ENCODE measurements at places on chromosomes 16 and 17. TPM values are rescaled to one million over a fixed set of nuclear protein-coding genes. Genes with fewer than 3 reads are reported as not detected.

The MT3 gene
- total RNA-seq: not detected

The STH gene
- total RNA-seq: not detected

The TCAP gene
- total RNA-seq: 0.73 TPM

The HS3ST4 gene
- total RNA-seq: not detected

The NOXO1 gene
- total RNA-seq: 0.43 TPM

The NTN3 gene
- 5.1 TPM for total RNA-seq

The KIFC3 gene
- total RNA-seq: 11.4 TPM

The C17orf100 gene
- total RNA-seq: 1.9 TPM

The NLRP1 gene
- 20.4 TPM for total RNA-seq

The MEIOC gene
- total RNA-seq: not detected

The ACSM5 gene
- total RNA-seq: not detected

The SYT17 gene
- total RNA-seq: 10.6 TPM

The BCAR1 gene
- total RNA-seq: 21.7 TPM

The OGFOD1 gene
- 179 TPM for total RNA-seq

The FNDC8 gene
- not detected for total RNA-seq
